Activated CD8-positive, alpha-beta memory T cell treated with anti-CD3 and anti-CD28 coated beads for 24 hours (primary cell): ENCODE measurements at places on chromosomes 6 and 20.

DNA sequence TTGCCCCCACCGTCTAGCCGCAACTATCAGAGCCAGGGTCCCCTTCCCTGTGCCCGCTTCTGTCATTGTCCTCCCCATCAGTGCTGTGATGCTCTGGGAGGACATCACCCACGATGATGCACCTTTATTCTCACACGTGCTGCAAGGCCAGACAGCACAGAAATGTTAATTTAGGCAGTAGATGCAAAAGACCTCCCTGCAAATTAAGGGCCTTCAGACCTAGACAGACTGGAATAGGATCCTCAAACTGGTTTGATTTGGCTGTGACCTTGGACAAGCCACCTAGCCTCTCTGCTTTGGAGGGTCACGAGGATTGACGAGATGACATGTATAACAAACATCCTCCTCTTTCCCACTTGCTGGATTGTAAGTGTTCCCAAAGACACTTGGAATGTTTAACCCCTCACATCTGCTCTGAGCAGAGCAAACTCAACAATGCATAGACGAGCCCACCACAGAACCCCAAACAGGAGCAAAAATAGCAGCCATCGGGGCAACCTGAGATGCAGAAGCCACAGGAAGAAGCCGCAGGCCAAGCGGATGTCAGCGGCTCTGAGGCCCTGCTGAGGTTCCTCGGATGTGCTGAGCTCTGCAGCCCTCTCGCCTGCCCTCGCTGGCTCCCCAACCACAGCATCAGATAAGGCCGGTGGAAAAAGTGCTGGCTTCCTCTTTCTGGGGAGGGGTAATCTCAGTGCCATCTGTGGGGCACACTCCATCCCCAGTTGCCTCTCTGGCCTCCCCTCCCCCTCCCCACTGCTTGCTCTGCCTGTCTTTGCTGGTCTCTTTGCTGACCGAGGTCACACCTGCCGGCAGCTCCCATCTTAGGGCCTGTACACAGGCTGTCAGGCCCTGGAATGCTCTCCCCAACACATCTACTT lies 35.3 kb downstream of the TOX2 start:
- peak; percentile 83 for DNase-seq

DNA sequence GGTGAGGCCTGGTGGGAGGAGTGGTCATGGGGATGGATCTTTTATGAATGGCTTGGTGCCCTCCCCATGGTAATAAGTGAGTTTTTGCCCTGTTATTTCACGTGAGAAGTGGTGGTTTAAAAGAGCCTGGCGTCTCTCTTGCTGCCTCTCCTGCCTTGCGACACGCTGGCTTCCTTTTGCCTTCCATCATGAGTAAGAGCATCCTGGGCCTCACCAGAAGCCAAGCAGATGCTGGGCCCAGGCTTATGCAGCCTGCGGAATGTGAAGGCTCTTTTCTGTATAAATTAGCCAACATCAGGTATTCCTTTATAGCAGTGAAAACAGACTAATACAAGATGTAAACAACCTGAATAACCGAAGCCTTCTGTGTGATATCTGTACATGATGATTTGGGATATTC lies 27.6 kb downstream of the VTA1 start:
- no peak for DNase-seq

GRCh38 chr6:145118224-145118623 lies 617.1 kb downstream of the EPM2A start:
- DNase-seq, result no peak

- no peak for DNase-seq
These were observed 151.7 kb downstream of the TMEM200A start for GRCh38 chr6:130517444-130517931.

DNA sequence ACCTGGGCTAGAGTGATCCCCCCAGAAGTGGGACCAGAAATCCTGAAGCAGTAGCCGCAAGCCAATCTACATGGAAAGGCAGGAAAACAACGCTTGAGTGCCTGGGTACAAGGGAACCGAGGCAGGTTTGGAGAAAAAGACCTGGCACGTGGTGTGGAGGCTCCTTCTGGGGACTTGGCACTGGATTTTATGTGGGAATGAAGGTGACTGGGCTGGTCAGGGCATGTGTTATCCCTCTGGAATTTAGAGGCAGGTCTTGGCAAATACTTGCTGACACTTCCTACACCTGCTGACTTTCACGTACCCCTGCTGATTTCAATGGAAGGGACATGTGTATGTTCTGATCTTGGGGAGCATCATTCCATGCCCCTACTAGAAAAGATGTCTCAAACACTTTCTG lies 25.0 kb upstream of the FAM217A start:
- DNase-seq, result no peak

GRCh38 chr20:37977786-37978185 lies 55.5 kb downstream of the TTI1 start:
- peak; percentile 11 for DNase-seq

DNA sequence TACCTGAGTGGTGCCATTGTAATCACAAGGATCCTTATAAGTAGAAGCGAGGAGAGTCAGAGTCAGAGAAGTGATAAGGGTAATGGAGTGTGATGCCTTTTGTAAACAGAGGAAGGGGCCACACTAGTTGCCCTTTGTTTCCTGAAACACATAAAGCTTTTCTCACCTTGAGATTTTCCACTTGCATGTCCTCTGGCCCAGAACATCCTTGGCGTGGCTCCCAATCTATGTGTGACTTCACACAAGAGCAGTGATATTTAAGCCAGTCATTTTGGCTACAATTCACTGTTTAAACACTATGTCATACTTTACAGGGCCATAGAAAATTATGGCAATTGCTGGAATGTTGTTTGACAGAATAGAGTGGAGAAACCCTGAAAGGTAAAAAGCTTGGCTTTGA lies 121.2 kb upstream of the BTN3A2 start:
- DNase-seq, result no peak

GRCh38 chr20:50762435-50763220 lies 31.2 kb downstream of the PARD6B start:
- DNase-seq, result peak; percentile 19

GRCh38 chr6:154526996-154527395 lies 16.5 kb upstream of the CNKSR3 start:
- DNase-seq, result no peak

- no peak for DNase-seq
These were observed 89.8 kb downstream of the C6orf118 start for GRCh38 chr6:165219629-165220028.

DNA sequence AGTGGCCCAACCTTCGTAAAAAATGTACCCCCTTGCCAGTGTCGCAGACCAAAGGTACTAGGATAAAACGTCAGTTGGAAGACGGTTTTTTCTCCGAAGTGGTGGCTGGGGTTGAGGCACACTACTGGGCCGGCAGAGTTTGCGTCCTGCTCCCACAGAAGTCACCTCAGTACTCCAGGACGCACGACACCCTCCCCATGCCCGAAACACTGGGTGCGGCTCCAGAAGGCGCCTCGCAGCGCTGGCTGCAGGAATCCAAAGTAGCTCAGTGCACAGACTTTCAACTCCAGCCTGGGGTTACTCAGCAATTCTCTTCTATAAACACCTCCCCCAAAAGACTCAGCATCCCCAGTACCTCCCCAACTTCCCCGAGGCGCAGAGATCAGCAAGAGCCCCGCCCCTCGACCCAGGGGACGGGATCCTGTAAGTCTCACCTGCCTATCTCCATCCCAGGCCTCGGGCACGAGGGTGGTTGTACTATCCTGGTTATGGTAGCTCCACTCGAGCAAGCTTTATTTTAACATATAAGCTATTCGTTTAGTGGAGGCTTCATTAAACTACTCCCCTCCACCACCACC lies 88.2 kb downstream of the ZFP64 start:
- peak; percentile 58 for DNase-seq

DNA sequence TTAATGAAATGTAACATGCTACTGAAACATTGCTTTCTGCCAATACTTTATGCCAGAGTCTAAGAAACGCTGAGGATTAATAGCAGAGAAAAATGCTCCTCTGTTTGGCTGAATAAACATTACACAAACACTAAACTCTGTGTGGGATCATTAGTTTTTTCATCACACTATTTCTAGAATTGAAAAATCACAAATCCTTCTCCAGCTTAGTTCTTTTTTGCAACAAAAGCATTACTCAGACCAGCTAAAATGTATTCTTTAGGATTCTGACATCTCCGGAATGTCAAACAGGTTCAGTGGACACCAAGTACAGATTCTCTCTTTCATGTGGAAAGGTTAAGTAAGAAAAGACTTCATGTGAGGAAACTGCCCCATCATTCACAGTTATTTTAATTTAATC lies 226.9 kb downstream of the SIM1 start:
- no peak for DNase-seq

DNA sequence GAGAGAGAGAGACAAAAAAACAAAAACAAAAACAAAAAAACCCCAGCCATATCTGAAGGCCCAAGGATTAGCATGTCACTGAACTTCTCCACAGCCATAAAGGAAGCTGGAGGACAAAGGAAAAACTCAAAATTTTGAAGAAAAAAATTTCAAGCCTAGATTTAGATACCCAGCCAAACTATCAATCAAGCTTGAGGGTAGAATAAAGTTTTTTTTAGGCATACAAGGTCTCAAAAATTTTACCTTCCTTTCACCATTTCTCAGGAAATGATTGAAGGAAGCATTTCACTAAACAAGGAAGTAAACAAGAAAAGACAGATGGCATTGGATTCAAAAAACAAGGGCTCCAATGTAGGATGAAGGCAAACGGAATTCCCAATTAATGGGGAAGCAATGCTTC lies 52.1 kb downstream of the KCNK5 start:
- DNase-seq, result no peak

DNA sequence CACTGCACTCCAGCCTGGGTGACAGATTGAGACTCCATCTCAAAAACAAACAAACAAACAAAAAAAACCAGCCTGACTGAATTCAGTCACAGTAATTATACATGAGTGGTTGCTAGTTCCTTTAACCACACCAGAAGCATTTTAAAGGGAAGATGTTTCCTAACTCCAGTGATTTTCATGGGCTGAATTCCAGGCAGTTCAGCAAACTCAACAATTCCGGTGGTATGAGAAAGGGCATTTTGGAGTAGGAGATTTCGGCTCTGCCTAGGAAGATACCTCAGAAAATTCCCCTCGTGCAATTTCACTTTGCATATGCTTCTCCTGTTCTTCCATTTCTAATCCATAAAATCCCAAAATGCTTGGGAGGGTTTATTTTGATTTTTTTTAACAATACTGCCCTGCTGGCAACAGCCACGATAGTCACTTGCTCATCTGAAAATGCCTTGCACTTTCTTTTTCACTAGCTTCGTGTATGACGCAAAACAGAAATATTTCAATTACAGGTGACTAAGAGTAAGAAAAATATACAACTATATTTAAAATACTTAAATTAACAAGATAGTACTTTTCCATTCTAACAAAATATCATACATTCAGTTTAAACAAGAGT lies 48.3 kb upstream of the IPCEF1 start:
- DNase-seq, result no peak

DNA sequence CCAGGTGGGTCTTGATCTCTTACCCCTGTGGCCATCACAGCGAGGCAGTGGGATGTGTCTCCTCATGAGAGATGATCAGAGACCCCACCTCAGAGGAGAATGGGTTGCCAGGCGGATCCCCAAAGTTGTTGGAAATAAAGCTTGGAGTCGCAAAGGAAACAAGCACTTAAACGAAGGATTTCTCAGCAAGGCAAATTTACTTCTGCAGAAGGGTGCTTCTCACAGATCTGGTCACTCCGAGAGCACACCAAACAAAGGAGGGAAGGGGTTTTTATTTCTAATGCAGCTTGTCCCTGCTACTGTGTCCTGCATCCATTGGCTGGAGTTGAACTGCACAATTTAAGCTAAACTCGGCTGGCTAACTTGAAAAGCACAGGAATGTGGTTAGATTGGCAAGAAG lies 466.6 kb upstream of the EYS start:
- DNase-seq, result no peak
